ENCODE measurements at places on chromosomes 1 and 21.

- no peak for DNase-seq
These were observed 19.1 kb upstream of the KIAA0040 start for GRCh38 chr1:175211656-175212055.

DNA sequence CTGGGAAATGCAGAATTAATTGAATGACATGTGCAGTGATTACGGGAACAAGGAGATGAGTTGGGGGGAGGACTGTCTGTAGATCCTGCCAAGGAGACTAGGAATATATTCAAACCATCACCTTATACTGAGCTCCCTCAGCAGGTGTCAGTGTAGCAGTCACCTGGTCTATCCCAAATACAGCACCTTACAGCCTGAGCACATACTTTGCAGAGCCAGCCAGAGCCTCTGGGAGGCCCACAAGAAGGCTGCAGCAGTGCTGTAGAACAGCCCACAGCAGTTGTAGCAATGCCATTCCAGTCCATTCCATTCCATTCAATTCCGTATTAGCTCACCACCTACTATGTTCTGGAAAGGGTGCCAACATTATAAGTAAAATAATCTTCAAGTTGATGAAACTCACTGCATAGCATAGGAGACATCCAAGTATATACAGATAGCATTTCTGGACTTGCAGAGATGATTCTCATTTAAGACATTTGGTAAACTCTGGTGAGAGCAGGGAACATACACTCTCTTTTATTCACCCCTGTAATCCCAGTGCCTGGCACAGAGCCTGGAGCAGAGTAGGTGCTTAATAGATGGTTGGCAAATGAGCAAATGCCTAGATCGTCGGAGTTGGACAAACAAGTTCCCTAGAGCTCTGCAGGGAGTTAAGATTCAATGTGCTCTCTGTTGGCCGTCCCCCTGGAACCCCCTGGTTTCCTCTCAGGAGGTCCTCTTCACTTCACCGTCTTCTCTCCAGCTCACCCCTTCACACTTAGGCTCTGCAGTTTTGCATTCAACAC is 44.7 kb downstream of the KCNC4 start:
- DNase-seq: no peak

- DNase-seq: no peak
These were observed 449.8 kb downstream of the SIPA1L2 start for GRCh38 chr1:232179896-232180778.

DNA sequence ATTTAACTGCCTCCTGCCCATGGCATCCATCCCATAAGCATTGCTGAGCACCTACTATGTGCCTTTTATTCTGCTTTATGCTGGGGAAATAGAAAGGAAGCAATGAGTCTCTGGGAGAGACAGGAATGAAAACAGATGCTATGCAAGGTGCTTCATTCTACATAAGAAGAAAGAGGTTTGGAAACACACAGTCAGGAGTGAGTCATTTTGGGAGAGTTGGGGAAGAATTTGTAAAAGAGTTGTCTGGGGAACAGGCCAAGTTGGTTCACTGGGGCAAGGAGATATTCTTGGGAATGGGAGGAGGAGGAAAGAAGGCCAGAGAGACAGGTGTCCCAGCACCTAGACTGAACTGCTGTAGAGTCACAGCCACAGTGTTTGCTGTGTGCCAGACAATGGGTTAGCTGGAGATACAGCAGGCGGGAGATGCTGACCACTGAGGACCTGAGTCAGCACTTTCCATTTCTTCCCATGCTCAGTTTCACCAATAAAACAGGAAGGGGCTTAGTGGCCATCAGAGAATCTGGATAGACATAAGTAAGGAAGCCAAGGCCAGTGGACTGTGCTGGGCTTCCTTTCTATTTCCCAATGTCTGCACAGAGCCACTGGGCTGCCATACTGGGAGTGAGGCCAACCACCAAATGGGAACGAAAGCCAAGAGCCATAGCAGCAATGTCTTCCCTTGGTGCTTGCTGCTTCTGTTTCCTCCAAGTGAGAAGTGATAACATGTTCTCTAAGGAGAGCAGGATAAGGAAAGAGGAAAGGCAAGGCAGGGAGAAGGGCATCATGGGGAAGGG is 187.7 kb upstream of the USP24 start:
- DNase-seq: no peak

- DNase-seq: peak; percentile 61
These were observed 336.0 kb upstream of the NR5A2 start for GRCh38 chr1:199691540-199691939.

DNA sequence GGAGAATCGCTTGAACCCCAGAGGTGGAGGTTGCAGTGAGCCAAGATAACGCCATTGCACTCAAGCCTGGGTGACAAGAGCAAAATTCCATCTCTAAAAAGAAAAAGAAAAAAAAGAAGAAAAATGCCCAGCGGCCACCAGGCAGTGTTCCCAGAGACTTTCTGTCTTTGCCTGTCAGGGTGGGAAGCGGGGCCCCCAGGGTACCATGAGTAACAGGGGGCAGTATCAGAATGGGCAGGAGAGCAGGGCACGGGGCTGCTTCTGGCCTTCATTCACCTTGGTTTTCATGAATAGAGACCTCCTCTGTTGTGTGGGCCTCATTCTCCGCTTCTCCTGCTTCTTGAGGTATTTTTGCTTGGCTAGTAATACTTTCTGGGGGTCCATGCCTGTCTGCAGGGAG is 20.4 kb downstream of the SLC26A9 start:
- no peak for DNase-seq

DNA sequence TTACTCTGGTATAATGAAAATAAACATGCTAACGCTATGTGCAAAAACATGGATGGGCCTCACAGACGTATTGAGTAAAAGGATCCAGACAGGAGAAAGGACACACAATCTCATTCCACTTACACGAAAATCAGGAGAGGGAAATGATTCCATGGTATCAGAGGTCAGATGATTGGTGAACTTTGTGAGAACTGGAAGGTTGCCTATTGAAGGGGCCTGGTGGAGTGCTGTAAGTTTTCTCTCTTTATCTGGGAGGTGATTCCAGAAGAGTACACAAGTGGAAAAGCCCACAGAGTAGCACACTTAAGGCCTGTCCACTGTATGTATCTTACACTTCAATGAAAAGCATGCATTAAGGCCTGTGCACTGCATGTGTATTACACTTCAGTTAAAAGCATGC is 9.6 kb downstream of the GSTM2 start:
- DNase-seq: no peak

DNA sequence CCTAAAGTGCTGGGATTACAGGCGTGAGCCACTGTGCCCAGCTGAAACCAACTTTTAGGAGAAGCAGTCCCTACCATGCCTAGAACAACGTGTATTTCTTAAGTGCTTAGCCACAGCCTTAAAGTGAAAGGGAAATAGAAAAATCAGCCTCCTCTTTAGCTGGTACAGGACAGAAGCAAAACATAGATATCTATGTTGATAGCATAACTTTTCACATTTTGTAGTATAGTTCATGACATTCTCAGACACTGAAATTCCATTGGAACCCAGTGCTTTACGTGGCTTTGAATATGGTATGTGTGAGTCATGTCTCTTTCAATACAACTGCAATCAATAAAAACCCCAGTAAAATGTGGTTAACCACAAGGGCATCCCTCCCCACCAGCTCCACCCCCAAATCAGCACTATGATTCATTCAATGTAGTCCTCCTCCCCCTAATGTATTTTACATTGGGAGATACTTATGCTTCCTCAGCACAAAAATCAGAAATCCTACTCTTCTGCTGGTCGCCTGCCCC is 32.1 kb downstream of the TGFB2 start:
- DNase-seq: no peak

- DNase-seq: no peak
These were observed 56.6 kb downstream of the PCNX2 start for GRCh38 chr1:233238884-233239431.

DNA sequence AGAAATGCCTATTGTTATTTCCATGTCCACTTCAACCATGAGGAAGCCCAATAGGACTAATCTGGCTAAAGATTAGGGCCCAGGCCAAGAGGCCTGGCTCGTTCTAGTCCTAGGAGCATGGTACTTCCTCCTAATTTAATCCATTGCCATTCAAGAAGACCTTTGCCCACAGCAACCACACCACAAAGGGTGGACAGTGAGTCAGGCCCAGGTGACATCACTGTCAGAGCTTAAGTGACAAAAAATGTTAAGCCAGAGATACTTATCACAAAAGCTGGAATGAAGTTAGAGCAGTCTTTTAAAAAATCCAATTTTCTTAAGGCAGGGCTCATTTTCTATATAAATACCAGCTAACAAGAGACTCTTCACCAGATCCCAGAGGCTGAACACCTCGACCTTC is at the start of gene SPRR3:
Gene SPRR3 (plus strand): TSS at position 368 of the 400 bp plus-strand sequence. CDS start 1,272 bp downstream, outside the sequence.
- no peak for DNase-seq

DNA sequence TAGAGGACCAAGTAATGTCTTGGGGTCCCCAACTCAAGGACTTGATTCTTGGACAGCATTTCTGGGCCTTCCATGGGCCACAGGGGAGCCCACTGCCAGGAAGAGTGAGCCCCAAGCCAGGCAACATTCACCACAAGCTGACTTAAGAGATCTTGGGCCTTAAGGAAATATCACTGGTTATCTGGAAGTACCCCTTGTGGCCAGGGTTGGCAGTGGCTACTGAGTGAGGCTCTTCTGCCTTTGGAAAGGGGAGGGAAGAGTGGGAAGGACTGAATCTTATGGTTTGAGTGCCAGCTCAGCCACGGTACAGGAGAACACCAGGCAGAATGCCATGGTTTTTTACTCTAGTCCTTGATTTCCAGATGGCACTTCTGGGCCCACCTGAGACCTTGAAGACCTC is 228.9 kb upstream of the RGS18 start:
- DNase-seq: no peak

- DNase-seq: no peak
These were observed 43.8 kb upstream of the RAVER2 start for GRCh38 chr1:64701071-64701470.

- peak; percentile 29 for DNase-seq
These were observed 16.8 kb upstream of the RIPK4 start for GRCh38 chr21:41783476-41784180.

DNA sequence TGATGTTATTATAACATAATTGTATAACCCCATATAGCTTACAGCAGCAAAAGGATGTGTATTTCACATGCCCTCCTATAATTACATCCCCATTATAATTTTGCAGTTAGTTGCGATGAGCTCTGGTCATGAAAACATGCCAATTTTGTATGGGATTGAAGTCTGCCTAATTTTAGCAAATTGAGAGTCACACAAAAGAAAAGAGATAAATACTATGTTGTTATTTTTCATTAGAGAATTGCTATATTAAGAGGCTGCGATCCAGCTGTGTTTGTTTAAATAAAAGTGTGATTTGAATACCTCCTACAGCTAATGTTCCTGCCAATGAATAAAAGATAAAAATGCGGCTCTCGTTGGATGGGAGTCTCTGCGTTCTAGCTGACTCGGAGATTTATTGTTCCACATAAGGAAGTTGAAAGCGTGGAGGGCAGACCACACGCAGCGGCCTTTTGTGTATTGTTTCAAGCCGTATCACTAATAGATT is 461.0 kb upstream of the NFIA start:
- peak; percentile 54 for DNase-seq

DNA sequence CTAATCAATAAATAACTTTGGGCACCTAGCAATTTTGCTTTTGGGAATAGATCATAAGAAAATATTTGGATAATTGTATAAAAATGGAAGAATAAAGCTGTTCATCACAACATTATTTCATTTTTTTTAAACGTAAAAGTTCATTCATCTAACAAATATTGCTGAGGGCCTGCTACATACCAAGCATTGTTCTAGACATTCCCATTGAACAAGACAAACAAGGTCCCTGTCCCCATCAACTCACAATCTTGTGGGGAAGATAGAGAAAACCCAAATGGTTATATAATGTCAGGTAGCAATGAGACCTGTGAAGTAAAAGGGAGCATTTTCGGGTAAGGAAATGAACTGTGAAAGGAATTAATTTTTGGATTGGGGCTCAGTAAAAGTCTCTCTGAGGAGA is 54.0 kb upstream of the BEND5 start:
- no peak for DNase-seq

GRCh38 chr1:83698644-83699043 is 300.3 kb downstream of the TTLL7 start:
- no peak for DNase-seq

DNA sequence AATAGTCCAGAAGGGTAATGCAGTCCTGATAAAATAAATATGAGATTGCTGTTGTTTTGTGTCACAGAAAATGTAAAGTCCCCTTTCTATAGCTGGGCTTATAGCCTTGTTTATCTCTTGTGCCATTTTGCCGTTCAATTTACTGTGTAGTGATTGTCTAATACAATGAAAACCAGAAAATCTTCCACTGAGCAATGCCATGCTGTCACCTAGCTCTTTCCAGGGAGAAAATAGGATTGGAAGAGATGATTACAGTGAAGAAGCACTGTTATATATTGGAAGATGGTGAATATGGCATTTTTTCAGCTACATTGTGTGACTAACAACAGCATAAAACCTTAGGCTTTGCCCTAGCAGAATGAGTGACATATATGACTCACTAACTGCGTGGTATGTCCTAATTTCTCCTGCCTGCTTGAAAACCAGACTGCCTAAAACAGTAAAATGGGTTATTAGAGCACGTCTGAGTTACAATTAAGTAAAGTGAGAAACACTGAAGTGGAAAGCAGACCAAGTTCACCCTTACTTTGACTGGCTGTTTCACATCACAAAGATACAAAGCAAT is 332.4 kb upstream of the ZP4 start:
- DNase-seq: no peak

DNA sequence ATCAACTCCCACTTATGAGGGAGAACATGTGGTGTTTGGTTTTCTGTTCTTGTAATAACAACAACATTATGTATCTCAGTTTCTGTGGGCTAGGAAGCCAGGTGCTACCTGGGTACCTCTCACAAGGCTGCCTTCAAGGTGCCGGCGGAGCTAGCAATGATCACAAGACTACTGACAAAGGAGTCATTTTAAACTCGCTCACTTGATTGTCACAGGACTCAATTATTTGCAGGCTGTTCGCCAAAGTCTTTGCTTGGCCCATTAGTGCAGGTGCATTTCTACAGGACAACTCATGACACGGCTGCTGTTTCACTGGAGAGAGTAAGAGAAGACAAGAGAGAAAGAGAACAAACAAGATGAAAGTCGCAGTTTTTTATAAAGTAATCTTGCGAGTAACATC is 1237.4 kb upstream of the TMPRSS15 start:
- no peak for DNase-seq

GRCh38 chr1:212225416-212225815 is 59.8 kb upstream of the PPP2R5A start:
- DNase-seq: no peak

GRCh38 chr1:169945181-169945580 is 51.5 kb upstream of the SCYL3 start:
- DNase-seq: no peak

- DNase-seq: no peak
These were observed 10.5 kb downstream of the PCSK9 start for GRCh38 chr1:55049914-55050278.

GRCh38 chr21:42443181-42443785 is 39.6 kb downstream of the UBASH3A start:
- DNase-seq: no peak

DNA sequence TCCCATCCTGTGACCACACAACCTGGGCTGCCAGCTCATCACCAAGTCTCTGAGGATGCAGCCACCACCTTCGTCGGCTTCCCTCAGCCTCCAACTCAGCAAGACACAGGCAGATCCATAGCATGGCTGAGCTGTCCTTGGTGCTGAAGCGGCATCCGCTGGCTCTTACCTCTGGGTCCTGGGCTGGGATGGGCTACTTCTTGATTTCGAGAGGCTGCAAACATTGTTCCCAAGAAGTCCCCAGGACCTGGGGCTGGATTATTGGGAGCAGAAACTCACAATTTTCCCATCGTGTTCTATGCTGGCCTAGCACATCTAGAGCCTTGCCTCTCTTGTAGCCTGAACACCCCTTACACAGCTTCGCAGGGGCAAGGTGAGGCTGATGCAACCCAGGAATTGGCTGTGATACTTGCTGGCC is 24.9 kb upstream of the C1QA start:
- DNase-seq: no peak

Data from NCI-H774 (cell line).